CD4-positive, alpha-beta T cell (primary cell): ENCODE measurements at places on chromosomes 3 and 15.
A peak's percentile ranks its signal among the peaks of the same experiment; 100 is the strongest.

- DNase-seq = no peak
- H3K36me3 ChIP-seq = no peaks in the 10 kb centered on the region
- no peaks in the 10 kb centered on the region for H3K27me3 ChIP-seq
- no peak overlapping the region for H3K27ac ChIP-seq
Measured at GRCh38 chr15:77096138-77096537, 25.2 kb upstream of the TSPAN3 start.

GRCh38 chr3:120102674-120103073 lies 8.4 kb upstream of the GSK3B start:
- H3K4me3 ChIP-seq = no peak overlapping the region
- no peaks in the 10 kb centered on the region for H3K27me3 ChIP-seq
- H3K36me3 ChIP-seq = no peaks in the 10 kb centered on the region
- DNase-seq = no peak

DNA sequence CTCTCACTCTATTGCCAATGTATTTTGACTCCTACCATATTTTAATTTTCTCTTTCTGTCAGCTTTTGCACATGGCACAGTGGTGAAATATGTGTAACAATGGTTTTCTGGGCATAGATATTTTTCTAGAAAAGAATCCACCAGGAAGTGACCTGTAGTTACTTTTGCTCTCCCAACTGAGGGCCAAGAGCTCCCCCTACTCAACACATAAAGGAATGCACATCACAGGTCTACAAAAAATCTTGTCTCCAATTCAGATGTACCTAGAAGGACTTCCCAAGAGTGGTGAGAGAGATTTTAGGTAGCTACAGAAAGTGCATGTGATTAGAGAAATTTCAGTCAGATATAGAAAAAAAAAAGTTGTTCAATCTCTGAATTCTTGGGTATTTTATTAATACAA lies 15.6 kb downstream of the CPA3 start:
- H3K27me3 ChIP-seq = no peaks in the 10 kb centered on the region
- no peaks in the 10 kb centered on the region for H3K4me1 ChIP-seq
- DNase-seq = no peak
- H3K36me3 ChIP-seq = no peaks in the 10 kb centered on the region
- no peak overlapping the region for H3K4me3 ChIP-seq

GRCh38 chr3:15050405-15051092 lies 14.6 kb downstream of the MRPS25 start:
- no peaks in the 10 kb centered on the region for H3K27me3 ChIP-seq
- peaks cover 13% of the 10 kb centered on the region for H3K4me1 ChIP-seq
- H3K4me3 ChIP-seq = no peak overlapping the region

DNA sequence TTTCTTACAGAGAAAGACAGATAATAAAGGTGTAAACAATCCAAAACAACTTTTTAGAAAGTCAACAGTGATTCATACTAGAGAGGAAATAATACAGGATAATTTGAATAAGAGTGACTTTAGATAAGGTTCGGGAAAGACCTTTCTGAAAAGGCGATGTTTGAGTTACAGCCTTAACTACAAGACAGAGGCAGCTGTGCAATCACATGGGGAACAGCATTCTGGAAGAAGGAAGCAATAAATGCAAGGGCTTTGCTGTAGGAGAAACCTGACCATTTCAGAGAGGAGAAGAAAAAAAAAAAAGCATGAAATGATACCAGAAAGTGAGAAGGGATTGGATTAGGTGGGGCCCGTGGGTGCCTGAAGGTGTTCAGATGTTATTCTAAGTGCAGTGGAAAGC lies 200.6 kb upstream of the ATP11B start:
- no peaks in the 10 kb centered on the region for H3K27me3 ChIP-seq
- no peaks in the 10 kb centered on the region for H3K4me1 ChIP-seq
- no peaks in the 10 kb centered on the region for H3K36me3 ChIP-seq
- no peak overlapping the region for H3K4me3 ChIP-seq
- DNase-seq = no peak

GRCh38 chr3:143118630-143119008 lies 952 bp upstream of the CHST2 start:
- H3K36me3 ChIP-seq = no peaks in the 10 kb centered on the region
- H3K4me3 ChIP-seq = peak overlapping the region; percentile 93
- no peak for DNase-seq
- no peaks in the 10 kb centered on the region for H3K27me3 ChIP-seq
- peaks cover 36% of the 10 kb centered on the region for H3K4me1 ChIP-seq
- no peak overlapping the region for H3K27ac ChIP-seq

DNA sequence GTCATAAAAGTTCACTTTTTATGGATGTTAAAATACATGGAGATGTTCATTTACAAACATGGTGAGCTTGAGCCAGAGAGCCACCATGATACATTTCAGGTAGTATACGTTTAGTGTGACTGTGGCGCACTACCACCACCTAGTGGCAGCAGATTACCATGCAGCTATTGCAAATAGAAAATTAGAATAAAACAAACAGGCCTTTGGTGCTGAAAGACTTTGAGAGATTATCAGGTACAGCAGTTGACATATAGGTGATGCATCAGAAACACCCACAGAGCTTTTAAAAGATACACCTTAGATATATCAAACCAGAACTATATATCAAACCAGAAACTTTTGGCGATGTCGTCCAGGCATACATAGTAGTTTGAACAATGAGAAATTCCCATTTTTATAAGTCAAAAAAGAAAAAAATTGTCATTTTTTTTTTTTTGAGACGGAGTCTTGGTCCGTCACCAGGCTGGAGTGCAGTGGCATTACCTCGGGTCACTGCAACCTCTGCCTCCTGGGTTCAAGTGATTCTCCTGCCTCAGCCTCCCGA lies 42.0 kb upstream of the ICE2 start:
- no peak overlapping the region for H3K27ac ChIP-seq
- H3K36me3 ChIP-seq = peaks cover 61% of the 10 kb centered on the region
- peaks cover 22% of the 10 kb centered on the region for H3K4me1 ChIP-seq
- DNase-seq = peak; percentile 79
- no peaks in the 10 kb centered on the region for H3K27me3 ChIP-seq
- no peak overlapping the region for H3K4me3 ChIP-seq

DNA sequence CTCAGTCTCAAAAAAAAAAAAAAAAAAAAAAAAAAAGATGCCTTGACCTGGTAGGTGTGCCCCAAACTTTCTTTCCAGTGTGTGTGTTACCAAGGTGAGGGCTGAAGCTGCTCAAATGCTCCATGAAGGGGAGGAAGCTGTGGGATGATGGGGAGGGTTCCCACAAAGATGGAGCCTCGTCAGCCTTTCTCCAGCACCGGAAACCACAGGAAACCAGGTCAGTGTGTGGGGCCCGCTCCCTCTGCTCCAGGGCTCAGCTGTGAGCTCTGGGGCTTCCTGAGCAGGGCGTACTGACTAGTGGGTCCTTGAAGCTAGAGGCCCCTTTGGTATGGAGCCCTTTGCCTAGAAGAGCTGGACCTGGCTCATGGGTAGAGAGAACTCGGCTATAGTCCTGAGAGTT lies 681 bp upstream of the IL17RE start:
- H3K4me1 ChIP-seq = peaks cover 25% of the 10 kb centered on the region
- DNase-seq = peak; percentile 20

DNA sequence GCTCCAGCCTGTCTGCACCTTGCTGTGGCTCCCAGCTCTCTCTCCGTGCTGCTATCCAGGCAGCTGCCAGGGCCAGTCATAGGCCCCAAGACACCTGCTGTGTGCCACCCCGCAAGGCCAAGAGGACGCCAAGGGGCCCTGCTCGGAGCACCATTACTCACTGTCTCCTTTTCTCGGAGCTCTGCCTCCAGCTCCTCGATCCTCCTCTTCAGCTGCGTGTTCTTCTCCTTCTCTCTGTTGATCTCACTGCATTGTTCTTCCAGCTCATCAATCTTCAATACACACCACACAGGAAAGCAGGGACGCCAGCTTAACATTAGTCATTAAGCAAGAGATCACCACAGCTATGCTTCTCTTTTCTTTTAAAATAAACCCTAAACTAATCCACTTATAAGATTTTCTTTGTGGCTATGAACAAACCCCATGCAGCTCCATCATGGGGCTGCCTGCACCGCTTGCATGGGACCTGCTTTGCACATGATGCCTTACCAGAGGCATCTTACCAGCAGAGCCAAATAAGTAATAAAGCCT lies 42.6 kb downstream of the WHAMM start:
- no peak for DNase-seq
- H3K36me3 ChIP-seq = no peaks in the 10 kb centered on the region
- H3K27me3 ChIP-seq = no peaks in the 10 kb centered on the region

DNA sequence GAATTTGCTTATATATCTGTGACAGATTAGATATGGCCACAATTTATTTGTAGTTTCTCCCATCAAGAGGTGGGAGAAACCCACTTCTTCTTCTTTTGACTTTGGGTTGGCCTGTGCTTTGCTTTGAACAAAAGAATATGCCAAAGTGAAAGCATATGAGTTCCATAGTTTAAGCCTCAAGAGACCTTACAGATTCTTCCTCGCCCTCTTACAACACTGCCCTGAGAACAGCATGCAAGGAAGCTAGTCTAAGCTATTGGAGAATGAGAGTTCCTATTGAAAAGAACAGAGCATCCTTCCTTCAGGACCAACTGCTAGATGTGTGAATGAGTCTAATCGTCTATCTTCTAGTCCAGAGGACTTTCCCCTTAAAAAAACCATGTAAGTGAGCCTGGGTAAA lies 394.8 kb downstream of the TUSC7 start:
- H3K4me1 ChIP-seq = no peaks in the 10 kb centered on the region
- no peaks in the 10 kb centered on the region for H3K36me3 ChIP-seq
- H3K27me3 ChIP-seq = no peaks in the 10 kb centered on the region

GRCh38 chr15:76756381-76756780 lies 148.8 kb downstream of the SCAPER start:
- H3K4me1 ChIP-seq = no peaks in the 10 kb centered on the region
- no peaks in the 10 kb centered on the region for H3K27me3 ChIP-seq
- DNase-seq = no peak
- H3K36me3 ChIP-seq = no peaks in the 10 kb centered on the region
- H3K4me3 ChIP-seq = no peak overlapping the region
- no peak overlapping the region for H3K27ac ChIP-seq
